Heart left ventricle (tissue), 16 donors: ENCODE measurements at places on chromosomes 2 and 18.

GRCh38 chr2:112121682-112122254, 16.4 kb upstream of the FBLN7 start:
- DNase-seq = no peak

- no peak for DNase-seq
Observed at GRCh38 chr2:127177617-127178263, 42.4 kb downstream of the CYP27C1 start.

- no peak for DNase-seq
Observed at GRCh38 chr18:58502628-58503027, 126.3 kb downstream of the ALPK2 start.

GRCh38 chr2:48824116-48824515, 68.6 kb upstream of the LHCGR start:
- no peak for DNase-seq

DNA sequence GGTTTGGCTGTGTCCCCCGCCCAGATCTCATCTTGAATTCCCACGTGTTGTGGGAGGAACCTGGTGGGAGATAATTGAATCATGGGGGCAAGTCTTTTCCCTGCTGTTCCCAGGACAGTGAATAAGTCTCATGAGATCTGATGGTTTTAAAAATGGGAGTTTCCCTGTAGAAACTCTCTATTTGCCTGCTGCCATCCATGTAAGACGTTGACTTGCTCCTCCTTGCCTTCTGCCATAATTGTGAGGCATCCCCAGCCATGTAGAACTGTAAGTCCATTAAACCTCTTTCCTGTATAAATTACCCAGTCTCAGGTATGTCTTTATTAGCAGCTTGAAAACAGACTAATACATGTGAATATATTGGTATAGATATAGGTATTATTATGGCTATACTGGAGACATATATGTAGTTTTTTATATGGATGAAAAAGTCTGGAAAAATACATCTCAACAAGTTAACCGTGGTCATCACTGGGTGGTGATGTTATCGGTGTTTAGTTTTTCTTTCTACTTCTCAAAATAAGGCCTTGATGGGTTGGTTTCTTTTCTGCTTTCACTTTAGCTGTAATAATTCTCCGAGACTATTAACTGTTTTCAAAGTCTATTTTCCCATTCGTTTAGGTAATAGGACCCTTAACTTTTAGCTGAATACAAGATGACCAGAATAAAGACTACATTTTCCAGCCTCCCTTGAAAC, 39.1 kb upstream of the NCOA1 start:
- DNase-seq = no peak

- DNase-seq = no peak
Observed at GRCh38 chr2:89848114-89848513, 1156.6 kb downstream of the RPIA start.

- DNase-seq = no peak
Observed at GRCh38 chr2:58569475-58570185, 328.5 kb upstream of the FANCL start.

DNA sequence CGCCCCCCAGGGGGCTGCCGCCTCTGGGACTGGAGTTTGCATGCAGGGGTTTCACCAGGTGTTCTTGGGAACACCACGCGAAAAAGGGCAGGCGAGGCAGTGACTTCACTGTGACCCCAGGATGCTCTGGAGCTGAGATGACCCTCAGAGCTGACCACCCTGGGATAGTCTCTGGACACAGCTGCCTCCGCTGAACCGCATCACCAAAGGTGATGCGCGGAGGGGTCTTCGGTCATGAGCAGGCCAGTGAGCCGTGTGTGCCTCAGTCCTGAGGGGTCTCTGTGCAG, 17.5 kb downstream of the GPR35 start:
- DNase-seq = no peak

DNA sequence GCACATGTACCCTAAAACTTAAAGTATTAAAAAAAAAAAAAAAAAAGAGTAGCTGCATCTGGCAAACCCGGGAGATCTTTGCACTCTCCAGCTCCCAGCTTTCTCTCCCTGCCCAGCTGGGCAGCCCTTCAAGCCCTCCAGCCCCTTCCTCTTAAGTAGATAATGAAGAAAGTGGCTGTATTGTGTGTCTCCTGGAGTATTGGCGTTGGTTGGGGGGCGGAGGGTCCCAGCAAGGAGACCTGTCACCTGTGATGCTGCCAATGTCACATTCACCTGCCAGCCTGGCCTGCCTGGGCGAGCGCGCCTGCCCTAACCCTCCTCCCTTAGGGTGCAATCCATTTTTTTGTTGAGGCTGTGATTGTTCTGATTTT, 2.0 kb downstream of the C2orf72 start:
- DNase-seq = no peak

DNA sequence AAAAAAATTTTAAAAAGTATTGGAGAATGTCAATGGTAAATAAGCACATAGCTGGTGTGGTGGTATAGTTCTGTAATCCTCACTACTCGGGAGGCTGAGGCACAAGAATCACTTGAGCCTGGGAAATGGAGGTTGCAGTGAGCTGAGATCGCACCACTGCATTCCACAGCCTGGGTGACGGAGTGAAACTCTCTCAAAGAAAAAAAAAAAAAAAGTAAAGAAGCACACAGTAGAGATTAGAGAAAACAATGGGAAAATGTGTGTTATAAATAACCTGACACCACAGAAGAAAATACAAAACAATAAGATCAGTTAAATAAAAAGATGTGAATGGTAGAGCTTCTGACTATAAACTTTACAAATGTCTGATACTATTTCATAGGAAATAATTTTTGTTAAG, 163.7 kb upstream of the WDSUB1 start:
- DNase-seq = no peak

DNA sequence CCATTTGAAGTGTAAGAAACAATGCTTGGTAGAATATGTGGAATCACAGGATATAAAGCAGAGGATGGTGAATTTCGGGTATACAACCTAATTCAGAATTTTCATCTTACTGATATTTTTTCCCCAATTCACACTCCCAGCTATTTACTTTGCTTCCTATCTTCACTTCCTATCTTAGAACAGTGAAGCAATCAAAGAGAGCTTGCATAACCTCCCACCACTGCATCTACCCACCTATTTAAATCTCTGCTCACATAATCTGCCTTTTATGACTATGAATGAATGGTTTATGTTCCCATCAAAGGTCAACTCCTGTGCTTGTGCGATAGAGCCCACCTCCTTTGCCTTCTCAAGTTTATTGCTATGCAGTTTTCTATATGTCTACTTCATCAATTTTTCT, 3.3 kb downstream of the RMDN2 start:
- DNase-seq = no peak

GRCh38 chr2:197349699-197350098, 39.1 kb upstream of the ANKRD44 start:
- no peak for DNase-seq

- DNase-seq = no peak
Observed at GRCh38 chr2:84212611-84213314, 246.3 kb downstream of the SUCLG1 start.

- no peak for DNase-seq
Observed at GRCh38 chr2:212990697-212991096, 160.7 kb downstream of the IKZF2 start.

GRCh38 chr18:24964216-24964615, 387.8 kb downstream of the ZNF521 start:
- DNase-seq = no peak

DNA sequence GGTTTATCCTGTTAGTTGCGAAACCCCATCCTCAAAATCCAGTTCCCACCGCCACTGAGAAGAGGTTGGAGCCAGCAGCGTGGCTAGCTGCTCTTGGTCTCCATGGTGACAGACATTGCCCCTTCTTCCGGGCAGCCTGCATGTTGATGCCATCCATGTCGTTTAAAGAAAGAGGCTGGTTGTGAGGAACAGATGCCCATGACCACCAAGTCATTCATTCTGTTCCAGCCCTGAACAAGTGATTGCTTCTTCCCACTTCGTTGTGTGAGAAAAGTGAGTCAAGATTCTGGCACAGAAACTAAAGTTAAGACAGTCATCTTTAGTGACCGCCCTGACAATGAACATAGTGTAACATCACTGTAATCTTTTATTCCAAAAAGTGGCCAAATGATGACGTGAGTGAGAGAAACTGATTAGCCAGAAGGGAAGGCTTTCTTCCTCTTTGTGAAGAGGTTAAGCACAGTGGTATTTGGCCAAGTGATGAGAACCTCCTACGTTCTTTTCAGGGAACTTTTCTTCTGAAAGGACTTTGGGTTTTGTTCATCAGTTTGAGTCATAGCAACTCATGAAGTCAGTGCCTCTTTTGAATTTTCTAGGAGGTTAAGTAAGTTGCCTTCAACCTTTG, 272.5 kb downstream of the GALR1 start:
- DNase-seq = no peak

- peak; percentile 18 for DNase-seq
Observed at GRCh38 chr2:71607151-71607889, 154.0 kb downstream of the DYSF start.

DNA sequence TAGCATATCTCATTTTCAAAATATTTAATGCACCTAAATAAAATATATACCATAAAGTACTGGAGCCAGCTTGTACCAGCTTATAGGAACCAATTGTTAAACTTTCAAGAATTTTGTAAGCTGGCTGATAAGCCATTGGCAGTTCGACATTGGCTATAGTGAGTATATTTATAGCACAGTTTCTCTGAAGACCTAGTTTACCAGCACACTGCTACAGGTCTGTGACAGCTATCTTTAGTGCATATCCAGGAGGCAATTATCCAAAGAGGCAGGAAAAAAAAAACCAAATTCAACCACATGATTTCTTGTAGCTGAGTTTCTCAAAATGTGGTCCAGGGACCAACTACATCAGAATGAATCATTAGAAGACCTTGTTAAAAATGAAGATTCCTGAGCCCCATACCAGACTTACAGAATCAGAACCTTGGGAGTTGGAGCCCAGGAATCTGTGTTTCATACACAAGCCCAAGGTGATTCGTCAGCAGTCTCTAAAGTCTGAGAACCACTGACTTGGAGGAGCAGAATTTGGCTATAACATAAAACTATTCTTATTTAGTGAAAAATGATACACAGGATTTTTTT, 279.0 kb upstream of the NRP2 start:
- DNase-seq = no peak

- no peak for DNase-seq
Observed at GRCh38 chr2:109242654-109243331, 113.8 kb downstream of the SH3RF3 start.

GRCh38 chr2:52145005-52145404, 1113.1 kb upstream of the NRXN1 start:
- DNase-seq = no peak

GRCh38 chr2:54289917-54290316, 33.9 kb upstream of the TSPYL6 start:
- no peak for DNase-seq

DNA sequence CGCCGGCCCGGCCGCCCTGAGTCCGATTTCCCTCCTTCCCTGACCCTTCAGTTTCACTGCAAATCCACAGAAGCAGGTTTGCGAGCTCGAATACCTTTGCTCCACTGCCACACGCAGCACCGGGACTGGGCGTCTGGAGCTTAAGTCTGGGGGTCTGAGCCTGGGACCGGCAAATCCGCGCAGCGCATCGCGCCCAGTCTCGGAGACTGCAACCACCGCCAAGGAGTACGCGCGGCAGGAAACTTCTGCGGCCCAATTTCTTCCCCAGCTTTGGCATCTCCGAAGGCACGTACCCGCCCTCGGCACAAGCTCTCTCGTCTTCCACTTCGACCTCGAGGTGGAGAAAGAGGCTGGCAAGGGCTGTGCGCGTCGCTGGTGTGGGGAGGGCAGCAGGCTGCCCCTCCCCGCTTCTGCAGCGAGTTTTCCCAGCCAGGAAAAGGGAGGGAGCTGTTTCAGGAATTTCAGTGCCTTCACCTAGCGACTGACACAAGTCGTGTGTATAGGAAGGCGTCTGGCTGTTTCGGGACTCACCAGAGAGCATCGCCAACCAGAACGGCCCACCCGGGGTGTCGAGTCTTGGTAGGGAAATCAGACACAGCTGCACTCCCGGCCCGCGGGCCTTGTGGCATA, 4.6 kb downstream of the SIX2 start:
- no peak for DNase-seq

DNA sequence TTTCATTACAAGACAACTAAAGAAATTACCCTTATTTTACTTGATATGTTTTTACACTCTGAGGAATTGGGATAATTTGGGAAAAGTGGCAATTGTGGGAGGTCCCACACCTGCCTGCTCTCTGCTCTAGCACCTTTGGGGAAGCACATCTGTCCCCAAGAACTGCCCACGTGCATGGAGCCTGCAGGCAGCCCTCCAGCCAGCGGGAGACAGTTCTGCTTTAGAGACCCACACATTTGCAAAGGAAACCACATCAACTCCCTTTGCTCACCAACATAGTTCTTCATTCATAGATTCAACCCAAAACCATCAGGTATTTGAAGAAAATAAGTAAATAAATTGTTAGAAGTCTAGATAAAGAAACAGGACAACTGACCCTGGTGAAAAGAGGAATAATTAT, 239.9 kb upstream of the ID2 start:
- DNase-seq = no peak

DNA sequence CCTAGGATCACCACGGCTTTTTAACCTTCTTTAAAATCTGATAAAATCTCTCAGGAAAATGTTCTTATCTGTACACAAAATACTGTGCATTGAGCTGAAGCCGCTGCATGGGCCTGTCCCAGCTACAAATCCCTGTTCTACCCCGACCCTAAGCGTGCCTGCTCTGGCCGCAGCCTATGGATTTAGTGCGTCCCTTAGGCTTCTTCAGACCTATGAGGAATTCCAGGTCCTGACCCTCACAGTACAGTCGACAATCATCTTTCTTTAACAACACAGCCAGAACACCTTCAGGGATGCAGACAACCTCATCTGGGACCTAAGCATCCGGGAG, 477 bp upstream of the WDCP start:
- DNase-seq = no peak

GRCh38 chr18:60421356-60422118, 49.0 kb upstream of the MC4R start:
- DNase-seq = no peak

DNA sequence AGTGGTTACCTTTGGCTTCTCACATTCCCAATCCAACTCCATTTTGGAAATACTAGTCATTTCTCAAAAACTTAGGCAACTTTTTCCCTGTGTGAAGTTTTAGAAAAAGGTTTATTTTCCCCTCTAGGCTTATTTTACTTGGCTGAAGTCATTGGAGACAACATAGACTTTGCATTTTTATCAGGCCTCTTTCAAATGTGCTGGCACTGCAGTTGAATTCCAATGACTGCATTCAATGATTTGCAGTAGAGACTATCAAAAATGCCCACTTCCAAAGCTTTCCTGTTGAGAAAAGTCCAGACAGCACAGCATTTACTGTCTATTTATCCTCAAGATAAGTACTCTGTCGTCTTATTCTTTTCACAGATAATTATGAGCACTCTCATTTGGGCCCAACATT, 70.1 kb downstream of the ONECUT2 start:
- no peak for DNase-seq

DNA sequence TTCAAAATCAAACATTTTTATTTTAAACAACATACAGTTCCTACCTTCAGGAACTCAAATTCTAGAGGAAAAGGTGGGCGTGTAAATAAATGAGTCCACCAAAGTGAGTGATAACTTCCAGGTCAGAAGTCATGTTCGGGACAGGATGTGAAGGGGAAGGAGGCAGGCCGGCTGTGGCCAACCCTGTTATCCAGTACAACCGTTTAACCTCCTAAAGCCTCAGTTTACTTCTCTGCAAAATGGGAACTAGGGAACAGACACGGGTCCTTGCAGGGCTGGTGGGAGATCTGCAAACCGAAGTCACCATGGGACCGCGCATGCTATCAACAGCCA, 373 bp downstream of the EIPR1 start:
- DNase-seq = no peak

- no peak for DNase-seq
Observed at GRCh38 chr2:128438091-128438490, 119.4 kb upstream of the HS6ST1 start.

GRCh38 chr2:65353046-65353445, 79.4 kb downstream of the SPRED2 start:
- no peak for DNase-seq
